ENCODE measurements at places on chromosomes 2 and 18. TPM values are rescaled to one million over a fixed set of nuclear protein-coding genes. Genes with fewer than 3 reads are reported as not detected.

DNA sequence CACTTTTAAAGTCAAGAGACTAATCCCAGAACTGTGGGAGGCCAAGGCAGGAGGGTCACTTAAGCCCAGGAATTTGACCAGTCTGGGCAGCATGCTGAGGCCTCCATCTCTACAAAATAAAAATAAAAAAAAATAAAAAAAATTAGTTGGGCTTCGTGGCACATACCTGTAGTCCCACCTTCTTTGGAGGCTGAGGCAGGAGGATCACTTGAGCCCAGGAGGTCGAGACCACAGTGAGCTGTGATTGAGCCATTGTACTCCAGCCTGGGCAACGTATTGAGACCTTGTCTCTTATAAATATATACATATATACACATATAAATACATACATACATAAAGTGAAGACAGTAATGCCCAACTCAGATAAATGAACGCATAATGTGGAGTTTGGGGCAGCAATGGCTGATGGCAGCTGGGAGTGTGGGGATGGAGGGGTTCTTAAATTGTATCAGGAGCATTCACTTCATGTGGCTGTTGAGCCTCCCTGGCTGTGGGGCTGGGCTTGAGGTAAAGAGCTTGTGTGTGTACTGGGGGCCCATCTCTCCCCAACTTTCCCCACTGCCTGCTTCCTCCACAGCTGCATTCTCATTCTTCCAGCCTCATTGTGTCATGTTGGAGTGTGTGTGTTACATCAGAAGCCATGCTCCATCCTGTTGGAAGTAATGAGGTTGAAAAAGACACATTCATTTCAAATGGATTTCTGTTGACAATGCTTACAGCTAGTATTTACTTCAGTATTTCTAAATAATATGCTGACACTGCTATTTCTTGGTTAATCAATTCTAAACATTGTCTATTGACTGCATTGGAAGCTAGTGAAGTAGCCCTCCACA is 96.5 kb upstream of the HS6ST1 start:
- DNase-seq = no peak

DNA sequence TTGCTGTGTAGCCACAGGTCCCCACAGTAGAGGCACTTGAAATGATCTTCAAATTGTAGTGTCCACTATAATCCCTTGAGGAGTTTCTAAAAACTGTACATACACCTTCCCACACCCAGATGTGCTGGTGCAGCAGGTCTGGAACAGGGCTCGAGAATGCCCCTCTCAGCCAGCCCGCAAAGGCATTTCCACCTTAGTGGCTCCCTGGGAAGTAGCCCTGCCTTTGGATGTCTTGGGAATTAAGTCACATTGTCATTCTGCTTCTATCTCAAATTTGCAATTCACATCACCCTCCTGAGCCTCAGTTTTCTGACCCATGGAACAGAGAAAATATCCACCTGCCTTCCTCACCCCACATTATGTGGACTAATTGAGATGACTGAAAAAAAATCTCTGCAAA is 44.3 kb upstream of the TCF7L1 start:
- DNase-seq = no peak

- no peak for DNase-seq
Measured at GRCh38 chr2:62406573-62407043, 99.4 kb downstream of the TMEM17 start.

- no peak for DNase-seq
Measured at GRCh38 chr2:239726631-239727181, 298.4 kb downstream of the NDUFA10 start.

Gene MAIP1
- total RNA-seq = 28.2 TPM

DNA sequence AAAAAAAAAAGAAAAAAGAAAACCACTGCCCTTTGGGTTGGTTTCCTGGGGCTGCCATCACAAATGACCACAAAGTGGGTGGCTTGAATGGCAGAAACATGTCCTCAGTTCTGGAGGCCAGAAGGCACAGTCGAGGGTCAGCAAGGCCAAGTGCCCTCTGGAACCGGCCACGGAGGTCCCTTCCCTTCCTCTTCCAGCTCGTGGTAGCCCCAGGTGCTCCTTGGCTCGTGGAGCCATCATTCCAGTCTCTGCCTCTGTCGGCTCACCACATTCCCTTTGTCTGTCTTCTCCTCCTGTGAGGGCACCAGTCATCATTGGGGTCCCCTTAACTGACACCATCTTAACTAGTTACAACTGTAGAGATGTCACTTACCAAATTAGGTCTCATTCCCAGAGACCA is 8.5 kb upstream of the NFATC1 start:
- no peak for DNase-seq

Data from Right ventricle myocardium superior (tissue), 1 donor.